ENCODE measurements at places on chromosomes 1 and 21.

DNA sequence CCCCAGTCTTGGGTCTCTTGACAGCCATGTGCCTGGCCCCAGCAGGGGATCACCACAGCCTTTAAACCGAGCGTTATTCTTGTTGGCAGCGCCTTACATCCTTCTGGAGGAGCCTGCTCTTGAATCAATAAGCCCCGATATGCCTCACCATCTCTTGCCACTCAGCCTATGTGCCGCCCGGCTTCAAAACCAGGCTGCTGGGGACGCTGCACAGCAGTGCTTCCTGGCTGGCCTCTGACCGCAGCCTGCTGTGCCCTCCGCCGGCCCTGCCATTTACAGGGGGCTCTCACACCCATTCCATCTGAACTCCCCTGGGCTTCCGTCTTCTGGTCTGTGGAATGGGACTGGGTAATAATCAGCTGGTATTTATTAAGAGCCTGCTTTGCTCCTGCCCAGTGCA is 3.0 kb upstream of the PEX10 start:
- DNase-seq, result no peak

GRCh38 chr21:40667967-40668366 is 179.0 kb downstream of the DSCAM start:
- DNase-seq, result no peak

GRCh38 chr21:33339135-33339534 is 14.4 kb downstream of the IFNAR1 start:
- DNase-seq, result no peak

GRCh38 chr21:32494934-32495709 is 82.6 kb downstream of the EVA1C start:
- no peak for DNase-seq

DNA sequence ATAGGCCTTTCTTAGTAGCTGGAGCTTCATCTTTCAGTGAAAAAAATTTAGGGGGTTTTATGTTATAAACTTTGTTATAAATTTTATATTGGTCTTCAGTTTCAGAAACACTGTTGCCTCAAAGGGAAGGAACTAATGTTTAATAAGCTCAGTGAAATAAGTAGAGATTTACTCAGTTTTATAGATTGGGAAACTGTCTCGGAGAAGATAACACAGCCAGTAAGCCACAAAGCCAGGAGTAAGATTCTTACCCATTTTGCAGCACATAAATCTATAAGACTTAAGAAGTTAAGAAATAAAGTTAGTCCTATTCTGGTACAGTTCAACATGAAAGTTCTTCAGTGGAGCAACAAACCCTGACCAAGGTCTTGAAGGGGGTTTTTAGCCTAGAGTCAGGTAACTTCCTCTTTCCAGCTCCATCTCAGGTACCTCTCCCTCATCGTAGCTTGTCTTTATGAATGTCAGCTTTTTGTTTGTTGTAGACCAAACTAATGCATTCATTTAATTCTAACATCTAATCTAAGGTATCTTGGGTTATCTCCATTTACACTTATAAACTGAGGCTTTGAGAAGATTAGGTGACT is 3.3 kb downstream of the KPNA6 start:
- no peak for DNase-seq

DNA sequence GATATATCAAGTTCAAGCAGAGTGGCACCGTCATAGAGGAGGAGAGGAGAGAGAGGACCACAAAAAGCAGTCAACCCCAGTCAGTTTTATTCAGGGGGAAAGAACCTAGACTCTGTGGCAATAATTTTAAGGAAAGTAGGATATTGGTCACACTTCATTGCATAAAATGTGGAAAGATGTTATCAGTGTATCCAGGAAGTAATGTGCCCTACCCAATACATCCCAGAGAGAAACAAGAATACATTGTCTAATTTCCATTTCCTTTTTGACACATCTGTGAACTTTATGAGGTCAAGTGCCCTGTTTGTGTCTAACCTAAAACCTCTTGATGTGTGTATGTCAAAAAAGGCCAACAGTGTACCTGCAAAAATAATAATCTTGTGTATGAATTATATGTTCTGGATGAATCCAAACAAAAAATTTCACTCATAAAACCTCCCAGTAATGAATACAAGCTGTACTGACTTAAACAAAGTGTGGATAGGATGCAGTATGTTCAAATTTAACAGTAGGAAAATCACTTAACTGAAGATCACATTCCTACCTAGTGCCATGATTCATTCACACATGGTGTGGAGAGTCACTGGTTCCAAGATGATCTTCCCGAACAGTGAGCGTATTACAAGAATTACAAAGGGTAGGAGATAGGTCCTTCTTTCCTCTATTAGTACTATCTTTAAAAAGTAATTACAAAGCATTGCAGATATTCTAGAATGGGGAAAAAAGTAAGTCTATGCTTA is 712.1 kb upstream of the CXADR start:
- no peak for DNase-seq

- no peak for DNase-seq
These were observed 6.2 kb upstream of the KCNA10 start for GRCh38 chr1:110525249-110525595.

GRCh38 chr1:88101041-88101440 is 583.0 kb upstream of the PKN2 start:
- DNase-seq, result no peak

DNA sequence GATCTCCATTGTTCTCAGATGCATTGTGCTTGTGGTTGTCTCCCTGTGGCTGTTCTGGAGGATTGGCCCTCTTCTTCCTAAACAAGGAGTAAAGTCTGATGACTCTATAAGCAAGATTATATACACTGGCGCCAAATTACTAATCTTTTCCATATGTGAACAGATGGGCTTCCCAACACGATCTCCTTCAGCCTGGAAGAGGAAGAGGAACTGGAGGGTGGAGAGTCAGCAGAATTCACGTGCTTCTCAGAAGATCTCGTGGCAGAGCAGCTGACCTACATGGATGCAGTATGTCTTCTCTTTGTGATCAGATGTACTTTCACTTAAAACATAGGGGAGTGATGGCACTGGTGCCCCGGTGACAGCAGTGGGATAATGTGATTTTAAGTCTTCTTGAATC is 78.7 kb downstream of the RGL1 start:
- DNase-seq, result no peak

DNA sequence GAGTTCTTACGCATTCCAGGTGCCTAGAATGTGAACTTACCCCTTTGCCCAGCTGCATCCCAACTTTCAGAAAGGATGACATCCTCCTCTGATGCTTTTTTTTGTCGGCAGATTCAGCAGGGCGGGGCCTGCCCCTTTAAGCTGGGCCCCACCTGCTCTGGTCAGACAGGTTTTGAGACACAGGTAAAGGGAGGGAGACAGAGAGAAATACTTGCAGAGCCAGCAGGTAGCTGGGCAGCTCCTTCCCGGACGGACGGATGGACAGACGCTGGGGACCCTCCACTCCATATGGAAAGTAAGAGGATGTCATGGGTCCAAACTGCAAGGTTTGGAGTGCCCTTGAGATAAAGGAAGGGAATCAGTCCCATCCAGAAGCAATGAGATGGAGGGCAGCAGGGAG is at the start of gene TMEM79:
TSS of gene TMEM79 (plus strand) at position 214 of the 400 bp plus-strand sequence. CDS start 902 bp downstream, outside the sequence.
- DNase-seq, result no peak

DNA sequence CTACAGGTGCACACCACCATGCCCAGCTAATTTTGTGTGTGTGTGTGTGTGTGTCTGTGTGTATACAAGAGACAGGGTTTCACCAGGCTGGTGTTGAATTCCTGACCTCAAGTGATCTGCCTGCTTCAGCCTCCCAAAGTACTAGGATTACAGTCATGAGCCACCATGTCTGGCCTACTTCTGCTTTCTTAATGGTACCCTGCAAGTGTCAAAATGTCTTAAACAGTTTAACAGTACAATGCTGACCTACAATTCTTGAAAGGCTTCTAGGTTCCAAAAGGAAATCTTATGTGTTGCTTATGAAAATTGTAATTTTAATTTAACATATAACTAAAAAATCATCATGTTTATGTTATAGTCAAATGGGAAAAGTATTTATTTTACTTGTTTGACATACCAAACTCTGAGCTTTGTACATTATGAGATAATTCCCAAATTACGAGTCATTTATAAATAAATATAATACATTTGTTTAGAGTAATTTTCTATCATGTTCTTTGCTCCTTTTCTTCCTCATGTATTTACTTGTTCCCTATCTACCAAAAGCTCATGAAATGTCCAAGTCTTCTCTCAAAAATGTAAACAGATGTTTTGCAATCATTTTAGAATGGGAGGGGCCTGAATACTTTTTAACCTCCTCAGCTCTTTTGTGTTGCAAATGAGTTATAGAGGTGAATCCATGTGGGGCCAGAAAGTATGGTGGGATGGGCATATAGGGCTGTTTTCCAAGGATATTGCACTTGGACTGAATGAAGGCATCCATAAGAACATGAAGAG is 8.4 kb upstream of the VCAM1 start:
- no peak for DNase-seq

- no peak for DNase-seq
These were observed 13.5 kb upstream of the ADAMTSL4 start for GRCh38 chr1:150535511-150536287.

DNA sequence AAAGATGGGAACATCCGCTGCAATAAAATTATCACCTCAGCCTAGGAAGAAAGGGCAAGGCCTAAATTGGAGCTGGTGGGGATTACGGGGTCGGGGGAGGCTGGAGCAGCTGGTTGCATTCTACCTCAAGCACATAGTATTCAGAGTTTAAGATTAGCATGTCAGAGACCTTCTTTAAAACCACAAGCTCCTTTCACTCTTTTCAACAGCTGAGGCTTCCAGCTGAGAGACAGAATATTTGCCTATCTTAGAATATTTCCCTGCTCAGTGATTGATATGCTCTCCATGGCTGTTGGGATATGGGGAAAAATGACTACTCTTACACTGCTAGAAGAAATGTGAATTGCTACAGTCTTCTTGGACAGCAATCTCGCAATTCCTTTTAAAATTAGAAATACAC is 248.6 kb downstream of the TBX15 start:
- no peak for DNase-seq

- DNase-seq, result no peak
These were observed 141.4 kb downstream of the PLPP3 start for GRCh38 chr1:56437959-56438358.

- no peak for DNase-seq
These were observed 29.3 kb downstream of the PRDX6 start for GRCh38 chr1:173506437-173506836.

- no peak for DNase-seq
These were observed 768 bp upstream of the RIIAD1 start for GRCh38 chr1:151720554-151720953.

DNA sequence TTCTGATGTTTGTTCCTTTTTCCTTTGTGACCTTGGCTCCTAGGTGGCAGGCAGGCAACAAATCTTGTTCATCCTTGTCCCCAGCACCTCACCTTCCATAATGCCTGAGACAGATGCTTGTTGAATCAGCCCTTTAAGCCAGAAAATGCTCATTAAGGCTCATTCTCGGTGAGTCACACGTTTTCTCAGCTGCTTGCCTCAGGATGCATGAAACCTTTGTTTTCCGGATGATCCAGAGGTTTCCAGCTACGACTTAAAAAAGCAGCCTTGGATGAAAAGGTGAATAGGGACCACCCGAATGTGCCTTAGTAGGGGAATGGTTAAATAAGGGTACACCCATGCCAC is 4.6 kb upstream of the ATP13A2 start:
- no peak for DNase-seq

DNA sequence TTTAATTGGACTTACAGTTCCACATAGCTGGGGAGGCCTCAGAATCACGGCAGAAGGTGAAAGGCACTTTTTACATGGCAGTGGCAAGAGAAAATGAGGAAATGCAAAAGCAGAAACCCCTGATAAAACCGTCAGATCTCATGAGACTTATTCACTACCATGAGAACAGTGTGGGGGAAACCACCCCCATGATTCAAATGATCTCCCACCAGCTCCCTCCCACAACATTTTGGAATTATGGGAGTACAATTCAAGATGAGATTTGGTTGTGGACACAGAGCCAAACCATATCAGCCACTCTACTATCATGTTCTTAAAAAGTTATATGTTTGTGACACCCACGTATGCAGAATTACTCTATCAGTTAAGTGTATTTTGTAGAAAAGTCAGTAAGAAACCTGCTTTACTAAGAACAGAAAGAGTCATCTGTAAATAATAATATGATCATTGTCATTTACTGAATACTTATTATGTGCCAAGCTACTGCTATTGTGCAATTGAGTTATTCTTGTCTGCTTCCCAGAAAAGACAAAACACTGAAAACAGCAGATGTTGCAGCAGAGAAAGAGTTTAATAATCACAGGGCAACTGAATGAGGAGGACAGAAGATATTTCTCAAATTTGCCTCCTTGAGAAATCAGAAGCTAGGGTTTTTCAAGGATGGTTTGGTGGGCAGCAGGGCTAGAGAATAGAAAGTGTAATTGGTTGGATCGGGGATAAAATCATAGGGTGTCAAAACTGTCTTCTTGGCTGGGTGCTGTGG is 207.7 kb upstream of the FGGY start:
- no peak for DNase-seq

- peak; percentile 15 for DNase-seq
These were observed 56.1 kb downstream of the ATP2B4 start for GRCh38 chr1:203682473-203683383.

DNA sequence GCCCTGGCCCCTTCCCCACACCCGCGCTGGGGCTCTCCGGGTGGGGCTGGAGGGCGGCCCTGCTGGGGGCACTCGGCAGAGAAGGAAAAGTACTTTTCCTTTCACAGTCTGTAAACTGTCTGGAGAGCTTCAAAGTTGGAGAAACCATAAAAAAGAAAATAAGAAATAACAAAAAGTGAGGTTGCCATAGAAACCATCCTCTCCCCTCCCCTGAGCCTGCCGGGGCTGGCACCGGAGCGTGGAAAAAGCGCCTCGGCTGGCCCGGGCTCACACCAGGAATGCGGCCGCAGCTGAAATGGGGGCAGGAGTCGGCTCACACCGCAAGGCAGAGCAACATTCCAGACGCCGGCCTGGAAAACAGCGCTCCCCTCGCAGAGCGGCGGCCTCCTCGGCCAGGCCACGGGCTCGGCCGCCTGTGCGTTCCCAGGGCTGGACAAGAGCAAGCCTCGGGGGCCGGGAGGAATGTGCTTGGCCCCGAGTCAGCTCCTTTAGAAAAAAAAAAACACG is 69.2 kb downstream of the MORN1 start:
- no peak for DNase-seq

DNA sequence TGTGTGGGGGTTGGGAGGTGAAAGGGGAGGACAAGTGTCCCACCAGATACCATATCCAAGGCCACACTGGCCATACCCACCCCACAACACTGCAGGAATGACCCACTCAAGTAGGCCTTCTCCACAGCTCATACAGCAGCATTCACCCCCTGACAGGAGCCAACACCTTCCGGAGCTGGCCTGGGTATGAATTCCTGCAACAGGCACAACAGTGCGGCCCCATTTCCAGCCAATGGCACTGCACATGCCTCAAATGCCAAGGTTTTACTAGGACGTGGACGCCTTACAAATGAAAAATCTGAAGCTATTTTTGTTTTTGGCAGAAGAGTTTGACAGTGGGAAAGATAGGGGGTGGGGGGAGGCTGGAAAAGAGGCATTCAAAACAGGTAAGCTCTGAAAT is 2.0 kb downstream of the KCND3 start:
- DNase-seq, result no peak

GRCh38 chr1:156895455-156895812 is 1.9 kb downstream of the PEAR1 start:
- no peak for DNase-seq

Measured in effector CD8-positive, alpha-beta T cell (primary cell).